Peyer's patch (tissue), 4 donors: ENCODE measurements at places on chromosomes 13 and 19. TPM values are rescaled to one million over a fixed set of nuclear protein-coding genes. Genes with fewer than 3 reads are reported as not detected.
A peak's percentile ranks its signal among the peaks of the same experiment; 100 is the strongest.

The DMKN gene
- total RNA-seq: 1.9 TPM

The ZC3H4 gene
- 44.5 TPM for total RNA-seq

The INAFM1 gene
- 23.9 TPM for total RNA-seq

The CACNG7 gene
- not detected for total RNA-seq

The ZNF345 gene
- 3.0 TPM for total RNA-seq

The SYNE4 gene
- 6.8 TPM for total RNA-seq

The FEM1A gene
- 14.0 TPM for total RNA-seq

The ZSCAN4 gene
- not detected for total RNA-seq

The CGB8 gene
- not detected for total RNA-seq

The URAD gene
- 79.9 TPM for total RNA-seq

The ONECUT3 gene
- 0.27 TPM for total RNA-seq

The THSD1 gene
- 2.5 TPM for total RNA-seq

- DNase-seq: no peak
Measured at GRCh38 chr19:48475369-48476068, 6.3 kb downstream of the CYTH2 start.

DNA sequence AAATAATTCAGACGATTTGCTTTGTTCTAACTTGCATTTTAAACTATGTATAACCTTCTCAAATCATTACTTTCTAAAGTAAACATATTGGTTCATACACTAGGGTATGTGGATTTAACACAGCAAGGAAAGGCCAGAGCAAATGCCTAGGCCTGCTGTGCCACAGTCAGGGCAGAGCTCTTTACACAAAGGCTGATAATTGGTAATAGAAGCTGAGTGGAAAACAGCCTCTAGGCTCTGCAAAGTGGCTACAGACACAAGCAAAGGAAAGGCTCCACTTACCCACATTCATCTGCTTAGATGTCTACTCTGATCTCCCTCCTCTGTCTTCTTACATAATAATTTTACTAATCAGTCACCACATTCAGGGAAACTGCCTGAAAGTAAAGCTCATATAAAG is 382.9 kb downstream of the OLFM4 start:
- no peak for DNase-seq

DNA sequence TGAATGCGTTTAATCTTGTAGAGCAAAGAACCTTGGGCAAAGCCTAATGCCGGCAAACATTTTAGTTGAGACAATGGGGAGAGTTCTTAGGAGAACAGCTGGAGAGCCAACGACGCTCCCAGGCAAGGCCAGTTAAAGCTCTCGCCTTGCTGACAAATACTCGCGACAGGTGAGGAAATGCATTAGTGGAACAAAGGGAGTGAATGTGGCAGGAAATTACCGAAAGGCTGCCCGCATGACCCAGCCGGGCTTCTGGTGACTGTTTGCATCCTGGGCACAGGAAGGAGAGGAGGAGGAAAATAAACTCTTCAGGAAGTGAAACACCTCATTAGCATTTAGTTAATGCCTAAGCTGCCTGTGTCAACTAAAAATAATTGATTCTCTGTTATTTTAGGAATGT is 74.6 kb downstream of the SHISA2 start:
- no peak for DNase-seq

- DNase-seq: no peak
Measured at GRCh38 chr13:94711561-94712286, 621 bp downstream of the SOX21 start.

DNA sequence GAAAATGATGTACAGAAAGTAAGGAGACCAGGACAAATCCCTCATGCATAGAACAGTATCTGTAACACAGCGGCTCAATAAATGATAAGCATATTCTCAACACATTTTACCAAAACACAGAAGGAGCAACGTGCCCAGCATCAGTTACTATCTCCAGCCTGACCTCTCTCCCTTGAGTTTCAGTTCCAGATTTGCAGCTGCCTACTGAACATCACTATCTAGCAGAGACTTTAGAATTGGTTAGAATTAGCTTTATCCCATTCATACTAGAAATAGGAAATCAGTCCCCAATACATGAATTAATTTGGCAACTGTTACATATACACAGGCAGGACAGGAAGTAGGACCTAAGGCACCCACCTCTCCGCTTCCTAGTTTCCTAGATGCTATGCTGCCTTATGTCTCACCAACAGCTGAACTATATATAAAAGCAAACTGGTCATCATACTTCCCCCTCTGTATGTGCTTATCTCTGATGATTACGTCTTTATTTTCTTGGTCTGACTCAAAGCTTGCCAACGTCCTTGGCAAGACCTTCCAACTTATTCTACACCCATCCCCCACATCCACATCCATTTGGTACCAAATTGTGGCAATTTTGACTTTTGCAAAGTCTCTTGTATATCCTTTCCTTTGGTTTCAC is 61.1 kb downstream of the SACS start:
- no peak for DNase-seq

- no peak for DNase-seq
Measured at GRCh38 chr19:5079071-5079774, 110.3 kb downstream of the KDM4B start.

GRCh38 chr13:26967119-26968038 is 204.2 kb downstream of the USP12 start:
- peak; percentile 49 for DNase-seq

DNA sequence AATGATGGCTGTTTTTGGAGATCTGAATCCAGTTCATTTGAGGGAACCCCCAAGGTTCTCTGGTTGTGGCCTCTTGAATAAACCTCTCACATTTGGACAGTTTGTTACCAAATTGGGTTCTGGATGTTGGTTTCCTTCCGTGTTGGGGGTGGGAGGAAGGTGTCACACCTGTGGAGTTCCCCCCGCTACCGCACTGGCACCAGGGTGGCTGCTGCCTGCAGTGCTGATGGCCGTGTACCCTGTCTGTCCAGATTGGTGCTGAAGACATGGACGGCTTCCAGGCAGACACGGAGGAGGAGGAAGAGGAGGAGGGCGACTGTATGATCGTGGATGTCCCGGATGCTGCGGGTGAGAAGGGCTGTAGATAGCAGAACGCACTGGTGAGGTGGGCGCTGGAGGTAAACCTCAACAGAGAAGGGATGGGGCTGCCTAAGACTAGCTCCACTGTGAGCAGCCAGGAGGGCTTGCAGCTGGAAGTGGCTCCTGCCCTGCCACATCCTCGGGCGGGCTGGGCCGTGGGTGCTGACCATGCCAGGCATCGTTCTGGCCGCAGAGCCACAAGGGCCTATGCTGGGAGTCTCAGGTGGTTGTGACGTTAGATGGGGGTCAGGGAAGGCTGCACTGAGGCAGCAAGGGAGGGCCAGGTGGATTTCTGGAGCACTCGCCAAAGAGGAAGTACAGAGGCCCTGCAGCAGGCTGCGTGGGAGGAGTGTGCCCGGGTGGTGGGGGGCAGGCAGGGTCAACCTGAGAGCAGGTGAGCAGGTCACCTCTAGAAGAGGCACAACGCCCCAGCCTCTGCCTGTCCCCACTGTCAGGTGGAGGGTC is 15.4 kb downstream of the UBXN6 start:
- DNase-seq: no peak

DNA sequence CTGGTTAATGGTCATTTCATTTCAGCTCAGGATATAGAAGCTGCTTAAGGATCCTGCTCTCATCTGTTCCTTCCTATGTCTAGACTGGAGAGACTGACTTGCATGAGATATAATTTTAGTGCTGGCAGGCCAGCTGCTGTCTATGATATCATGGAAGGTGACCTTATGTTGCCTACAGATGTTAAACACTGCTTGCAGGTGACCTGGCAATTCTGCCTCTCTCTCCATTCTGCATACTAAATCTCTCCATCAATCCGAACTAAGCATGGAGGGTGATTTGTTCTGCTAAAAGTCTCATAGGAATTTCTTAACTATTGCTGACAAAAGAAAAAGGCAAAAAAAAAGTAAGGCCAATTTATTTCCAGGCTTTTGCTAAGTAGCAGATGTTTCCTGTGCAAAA is 81.0 kb downstream of the CCNA1 start:
- no peak for DNase-seq

DNA sequence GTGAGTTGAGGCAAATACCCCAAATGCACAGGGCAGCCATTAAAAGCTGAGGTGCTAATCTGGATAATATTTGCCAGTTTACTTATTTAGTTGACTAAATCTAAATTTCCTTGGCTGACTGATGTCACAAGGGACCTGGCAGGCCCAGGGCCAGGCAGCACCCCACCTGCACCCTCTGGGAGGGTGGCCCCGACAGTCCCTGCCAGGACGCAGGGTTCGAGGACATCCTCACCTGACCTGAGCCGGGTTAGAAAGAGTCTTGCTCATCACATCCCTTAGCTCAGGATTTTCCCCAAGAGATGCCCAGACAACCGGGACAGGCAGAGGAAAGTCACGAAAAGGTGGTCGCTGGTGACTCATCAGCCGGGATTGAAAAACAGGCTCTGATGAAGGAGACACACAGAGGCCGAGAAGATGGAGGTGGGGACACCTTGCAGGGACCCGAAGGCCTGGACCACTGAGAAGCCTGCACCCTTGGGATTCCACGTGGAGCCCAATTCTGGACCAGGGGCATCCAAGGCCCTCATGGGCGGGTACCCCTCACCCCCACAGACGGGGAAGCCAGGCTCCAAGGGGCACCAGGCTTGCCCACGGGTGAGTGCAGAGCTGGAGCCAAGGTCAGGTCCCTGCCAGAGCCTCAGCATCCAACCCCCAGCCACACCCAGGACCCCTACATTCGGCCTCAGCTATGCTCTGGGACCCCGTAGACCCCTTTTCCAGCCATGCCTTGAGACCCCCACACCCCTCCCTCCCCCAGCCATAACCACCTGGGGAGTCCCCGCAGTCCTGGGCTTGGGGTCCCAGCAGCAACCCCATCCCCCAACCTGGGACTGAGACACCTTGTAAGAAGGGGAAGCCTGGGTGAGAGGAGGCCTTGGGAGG is 103.2 kb downstream of the SOX1 start:
- no peak for DNase-seq

DNA sequence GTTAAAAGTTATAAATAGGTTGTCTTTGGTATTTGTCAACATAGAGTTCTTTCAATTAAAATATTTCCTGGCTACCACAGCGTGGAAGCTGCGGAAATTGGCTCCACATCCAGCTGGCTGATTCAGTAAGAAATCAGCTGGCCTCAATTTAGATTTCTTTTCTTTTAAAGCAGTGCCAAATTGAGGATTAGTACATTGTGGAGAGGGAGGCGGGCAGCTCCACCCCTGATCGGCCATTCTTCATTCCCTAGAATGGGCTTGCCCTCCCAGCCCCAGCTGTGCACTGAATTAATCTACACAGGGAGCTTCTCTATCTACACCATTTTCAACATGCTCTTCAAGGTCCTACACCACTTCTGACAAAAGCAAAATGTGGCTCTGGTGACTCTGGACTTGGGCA is 624.8 kb downstream of the DACH1 start:
- DNase-seq: no peak

DNA sequence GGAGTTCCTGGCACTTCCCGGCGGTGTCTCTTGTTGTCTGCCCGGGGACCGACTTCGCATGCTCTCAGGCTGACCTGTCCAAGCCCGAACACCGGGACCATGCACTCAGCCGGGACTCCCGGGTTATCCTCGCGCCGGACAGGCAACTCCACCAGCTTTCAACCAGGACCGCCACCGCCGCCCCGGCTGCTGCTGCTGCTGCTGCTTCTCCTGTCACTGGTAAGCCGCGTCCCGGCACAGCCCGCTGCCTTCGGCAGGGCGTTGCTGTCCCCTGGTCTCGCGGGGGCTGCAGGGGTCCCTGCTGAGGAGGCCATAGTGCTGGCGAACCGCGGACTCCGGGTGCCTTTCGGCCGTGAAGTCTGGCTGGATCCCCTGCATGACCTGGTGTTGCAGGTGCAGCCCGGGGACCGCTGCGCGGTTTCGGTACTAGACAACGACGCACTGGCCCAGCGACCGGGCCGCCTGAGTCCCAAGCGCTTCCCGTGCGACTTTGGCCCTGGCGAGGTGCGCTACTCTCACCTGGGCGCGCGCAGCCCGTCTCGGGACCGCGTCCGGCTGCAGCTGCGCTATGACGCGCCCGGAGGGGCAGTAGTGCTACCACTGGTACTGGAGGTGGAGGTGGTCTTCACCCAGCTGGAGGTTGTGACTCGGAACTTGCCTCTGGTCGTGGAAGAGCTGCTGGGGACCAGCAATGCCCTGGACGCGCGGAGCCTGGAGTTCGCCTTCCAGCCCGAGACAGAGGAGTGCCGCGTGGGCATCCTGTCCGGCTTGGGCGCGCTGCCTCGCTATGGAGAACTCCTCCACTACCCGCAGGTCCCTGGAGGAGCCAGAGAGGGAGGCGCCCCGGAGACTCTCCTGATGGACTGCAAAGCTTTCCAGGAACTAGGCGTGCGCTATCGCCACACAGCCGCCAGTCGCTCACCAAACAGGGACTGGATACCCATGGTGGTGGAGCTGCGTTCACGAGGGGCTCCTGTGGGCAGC is 661 bp downstream of the FREM2 start:
- no peak for DNase-seq

GRCh38 chr13:20877902-20878301 is 24.6 kb downstream of the XPO4 start:
- DNase-seq: no peak

- peak; percentile 93 for DNase-seq
Measured at GRCh38 chr13:30371649-30372265, 50.5 kb upstream of the UBE2L5 start.

DNA sequence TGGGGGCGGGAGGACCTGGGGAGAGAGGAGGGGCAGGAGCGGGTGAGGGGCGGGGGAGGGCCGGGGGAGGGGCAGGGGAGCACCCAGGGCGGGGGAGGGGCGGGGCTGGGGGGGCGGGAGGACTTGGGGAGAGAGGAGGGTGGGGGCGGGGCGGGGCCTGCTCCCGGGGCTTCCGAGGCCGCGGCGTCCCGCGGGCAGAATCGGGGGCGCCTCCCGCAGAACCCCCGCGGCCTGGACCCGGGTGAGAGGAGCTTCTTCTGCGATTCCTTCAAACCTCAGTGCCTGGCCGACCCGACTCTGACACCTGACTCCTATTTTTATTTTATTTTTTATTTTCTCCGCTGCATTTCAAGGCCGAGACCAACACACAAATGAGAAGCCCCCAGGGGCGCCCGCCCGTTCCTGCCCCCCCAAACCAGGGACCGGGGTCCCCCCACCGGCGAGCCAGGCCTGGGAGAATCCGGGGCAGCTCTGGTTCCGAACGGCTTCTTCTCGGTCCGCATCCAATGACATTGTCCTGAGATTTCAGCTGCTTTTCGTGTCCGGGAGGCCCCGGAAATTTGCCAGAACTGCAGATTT is 470 bp upstream of the GRTP1 start:
- no peak for DNase-seq

GRCh38 chr13:79475569-79475968 is 5.4 kb upstream of the NDFIP2 start:
- DNase-seq: no peak

- no peak for DNase-seq
Measured at GRCh38 chr13:48939728-48940127, 36.0 kb upstream of the FNDC3A start.

DNA sequence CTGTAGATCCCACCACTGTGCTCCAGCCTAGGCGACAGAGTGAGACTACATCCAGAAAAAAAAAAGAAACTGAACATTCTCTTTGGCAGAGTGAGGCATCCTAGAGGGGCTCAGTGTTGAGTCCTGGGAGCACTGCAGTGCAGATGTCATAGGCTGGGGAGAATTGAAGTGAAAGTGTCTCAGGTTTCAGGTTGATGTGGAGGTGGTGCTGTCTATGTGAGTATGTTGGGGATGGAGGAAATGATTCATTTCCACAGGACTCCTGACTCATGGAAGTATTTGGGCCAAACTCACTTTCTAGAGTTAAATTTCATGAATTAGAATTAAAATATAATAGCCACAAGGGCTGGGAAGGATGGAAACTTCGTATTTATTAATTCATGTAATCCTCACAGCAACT is 134.4 kb upstream of the TSC22D1 start:
- no peak for DNase-seq
